ENCODE measurements at places on chromosomes 5 and 9. TPM values are rescaled to one million over a fixed set of nuclear protein-coding genes. Genes with fewer than 3 reads are reported as not detected.

Gene FOXD4L3
- total RNA-seq, result not detected

Gene RIOK2
- 52.7 TPM for total RNA-seq

Gene TRAF1
- total RNA-seq, result 2.1 TPM

Gene KCNV2
- total RNA-seq, result not detected

Gene CTSL
- 349 TPM for total RNA-seq

Gene OR1L8
- total RNA-seq, result not detected

Gene KIF4B
- 0.09 TPM for total RNA-seq

Gene IL13
- total RNA-seq, result not detected

Gene PCDHB16
- total RNA-seq, result 0.30 TPM

Gene C9
- 0.46 TPM for total RNA-seq

Gene INSL6
- total RNA-seq, result not detected

Gene TMEM161B
- total RNA-seq, result 17.1 TPM

All from smooth muscle cell of the umbilical artery (primary cell).